Cortex of kidney (tissue), 1 donor: ENCODE measurements at places on chromosomes 5 and 9.

DNA sequence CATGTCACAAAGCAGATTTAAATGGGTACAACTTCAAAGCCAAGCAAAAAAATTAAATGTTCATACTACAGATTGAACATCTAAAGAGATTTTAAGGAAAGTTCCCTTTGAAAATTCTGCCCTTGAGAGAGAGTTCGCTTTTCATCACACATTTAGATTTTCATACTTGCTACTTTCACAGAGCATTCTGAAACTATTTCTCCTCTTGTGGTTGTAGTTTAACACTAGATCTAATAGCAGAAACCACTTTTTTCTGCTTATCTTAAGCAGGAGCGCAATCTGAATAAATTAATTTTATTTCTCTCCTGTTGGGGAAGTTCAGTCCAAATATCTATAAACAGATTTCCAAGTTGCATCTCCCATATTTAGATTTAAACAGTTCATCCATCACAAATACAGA is 173.3 kb upstream of the RASA1 start:
- no peak for DNase-seq

- no peak for DNase-seq
These were observed 132.5 kb upstream of the FER start for GRCh38 chr5:108615216-108615615.

DNA sequence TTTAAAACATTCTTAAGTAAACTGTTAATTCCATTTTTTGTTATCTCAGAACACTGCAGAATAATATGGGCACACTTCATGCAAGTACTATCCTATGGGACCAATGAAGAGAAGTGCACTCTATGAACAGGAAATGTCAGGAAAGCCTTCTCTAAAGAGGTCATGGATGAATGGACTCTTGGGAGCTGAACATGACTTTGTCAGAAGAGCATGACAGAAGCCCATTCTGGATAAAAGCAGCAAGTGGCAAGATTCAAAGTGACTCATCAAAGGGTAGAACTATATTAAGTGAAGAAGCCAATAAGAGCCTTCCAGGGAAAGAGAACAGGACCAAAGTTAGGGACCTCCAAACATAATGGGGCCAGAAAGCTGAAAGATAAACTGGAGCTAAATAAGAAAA is 94.0 kb downstream of the RAPGEF6 start:
- no peak for DNase-seq

- no peak for DNase-seq
These were observed 216.8 kb upstream of the TBC1D2 start for GRCh38 chr9:98472216-98472615.

DNA sequence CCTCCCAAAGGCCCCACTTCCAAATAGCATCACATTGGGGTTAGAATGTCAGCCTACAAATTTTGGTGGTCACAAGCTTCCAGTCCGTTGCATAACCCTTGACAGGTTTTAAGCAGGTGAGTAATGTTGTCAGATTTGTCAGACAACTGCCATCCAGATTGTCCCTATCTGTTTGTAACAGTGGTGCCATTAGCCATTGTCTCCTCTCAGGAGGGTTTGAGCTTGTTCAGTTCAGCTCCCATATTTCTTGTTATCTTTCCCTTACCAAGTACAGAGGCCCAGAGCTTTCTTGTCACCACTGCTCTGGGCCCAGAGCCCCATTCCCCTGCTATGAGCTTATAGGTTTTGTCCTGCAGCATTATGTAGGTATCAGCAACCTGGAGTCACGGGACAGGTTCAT is 14.8 kb upstream of the GSN start:
- no peak for DNase-seq

DNA sequence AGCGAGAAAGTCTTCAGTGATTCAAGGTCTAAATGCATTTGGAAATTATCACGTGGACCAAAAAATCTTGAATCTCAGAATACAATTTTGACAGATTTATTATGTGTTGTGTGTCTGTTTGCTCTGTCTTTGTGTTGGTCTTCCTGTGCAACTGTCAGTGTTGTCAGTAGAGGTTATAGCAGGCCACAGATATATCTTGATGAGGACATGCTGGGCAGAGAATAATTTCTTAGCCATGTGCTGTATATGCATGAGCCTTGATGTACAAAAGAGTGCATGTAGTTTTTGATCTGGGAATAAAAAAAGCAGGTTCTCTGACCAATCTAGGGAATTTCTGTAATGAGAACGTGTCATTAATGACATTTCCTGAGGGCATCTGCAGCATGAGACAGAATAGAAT is 57.6 kb downstream of the ZSWIM6 start:
- DNase-seq: no peak

DNA sequence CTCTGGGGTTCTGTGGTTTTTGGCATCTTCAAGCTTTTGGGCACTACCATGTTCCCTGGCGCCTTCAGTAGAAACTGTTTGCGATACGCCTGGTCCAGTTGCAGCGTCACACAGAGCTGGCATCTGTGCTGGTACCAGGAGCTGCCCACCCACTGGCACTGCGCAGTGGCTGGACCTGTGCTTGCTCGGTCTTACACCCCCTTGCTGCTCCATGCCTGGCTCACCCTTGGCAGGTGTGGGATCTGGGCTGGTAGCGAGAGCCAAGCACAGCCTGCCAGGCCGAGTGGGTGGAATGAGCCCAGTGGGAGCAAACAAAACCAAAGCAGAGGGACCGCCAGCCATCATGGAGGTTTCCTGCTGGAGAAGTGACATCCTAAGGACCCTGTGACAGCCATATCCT is 170.2 kb upstream of the IRX2 start:
- DNase-seq: no peak

DNA sequence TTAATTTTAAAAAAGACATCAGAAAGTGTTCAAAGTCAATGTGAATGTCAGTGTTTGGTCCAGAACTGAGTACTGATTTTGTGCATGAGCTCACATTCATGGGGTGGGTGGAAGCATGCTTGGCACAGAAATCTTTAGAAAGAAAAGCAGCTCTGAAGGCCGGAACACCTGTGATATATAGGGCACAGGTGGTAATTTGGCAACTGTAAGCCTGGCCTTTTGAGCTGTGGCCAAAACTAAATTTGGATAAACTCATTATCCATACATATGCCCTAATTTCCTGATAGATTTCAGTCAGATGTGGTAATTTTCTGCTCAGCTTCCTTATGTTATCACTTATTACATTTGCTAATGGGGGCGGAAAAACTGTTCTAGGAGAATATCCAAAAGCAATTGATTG is 211.4 kb downstream of the HCN1 start:
- DNase-seq: no peak

DNA sequence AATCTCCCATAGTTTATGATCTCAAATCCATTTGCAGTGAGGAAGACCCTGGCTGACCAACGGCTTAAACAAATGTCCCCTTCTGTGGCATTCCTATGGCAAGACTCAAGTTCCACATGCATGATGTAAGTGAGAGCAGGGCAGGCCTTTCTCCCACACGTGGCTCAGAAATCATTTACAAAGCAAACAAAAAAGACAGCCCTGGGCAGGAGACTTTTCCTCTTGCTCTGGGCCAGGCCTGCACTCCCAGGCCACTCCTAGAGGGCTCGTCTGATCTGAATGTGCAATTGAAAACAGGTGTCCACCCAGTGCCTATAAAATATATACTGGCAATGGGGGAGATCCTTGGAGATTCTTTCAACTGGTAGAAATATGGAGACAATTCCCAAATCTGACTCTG is 123.1 kb downstream of the DMRT2 start:
- DNase-seq: no peak

DNA sequence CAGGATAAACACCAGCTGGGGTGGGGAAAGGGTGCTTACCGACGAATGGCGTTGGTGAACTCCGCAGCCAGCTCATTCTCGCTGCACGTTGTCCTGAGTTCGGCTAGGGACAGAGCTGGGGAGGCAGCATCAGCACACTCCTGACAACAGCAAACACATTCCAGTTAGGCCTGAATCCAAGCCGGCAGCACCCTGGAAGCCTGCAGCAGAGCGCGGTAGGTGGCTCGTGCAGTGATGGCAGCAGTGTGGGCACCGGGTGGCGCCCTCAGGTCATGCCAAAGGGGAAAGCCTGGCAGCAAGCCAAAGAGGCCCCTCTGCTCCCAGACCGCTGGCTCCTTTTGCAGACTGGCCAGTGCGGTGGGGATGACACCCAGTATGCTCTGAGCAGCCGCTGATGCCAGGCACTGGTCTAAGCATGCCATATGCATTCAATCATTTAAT is 66.9 kb downstream of the DCP2 start:
- DNase-seq: no peak

DNA sequence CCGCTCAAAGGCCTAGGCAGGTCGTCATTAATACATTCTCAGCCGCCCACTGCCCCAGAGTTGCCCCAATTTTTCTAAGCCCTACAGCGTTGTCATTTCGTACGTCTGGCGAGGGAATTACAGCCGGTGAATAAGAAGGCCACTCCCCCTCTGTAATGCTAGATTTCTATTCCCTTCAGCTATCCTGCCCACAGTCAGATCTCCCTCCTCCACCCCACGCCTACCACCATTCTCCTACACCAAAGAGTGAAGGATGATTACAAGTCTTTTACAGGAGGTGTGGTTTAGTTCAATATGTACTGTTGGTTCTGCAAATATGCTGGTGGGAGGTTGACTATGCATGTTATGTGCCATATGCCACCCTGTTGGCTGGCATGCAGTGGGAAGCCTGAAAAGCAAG is 83.7 kb upstream of the SMIM15 start:
- DNase-seq: no peak

DNA sequence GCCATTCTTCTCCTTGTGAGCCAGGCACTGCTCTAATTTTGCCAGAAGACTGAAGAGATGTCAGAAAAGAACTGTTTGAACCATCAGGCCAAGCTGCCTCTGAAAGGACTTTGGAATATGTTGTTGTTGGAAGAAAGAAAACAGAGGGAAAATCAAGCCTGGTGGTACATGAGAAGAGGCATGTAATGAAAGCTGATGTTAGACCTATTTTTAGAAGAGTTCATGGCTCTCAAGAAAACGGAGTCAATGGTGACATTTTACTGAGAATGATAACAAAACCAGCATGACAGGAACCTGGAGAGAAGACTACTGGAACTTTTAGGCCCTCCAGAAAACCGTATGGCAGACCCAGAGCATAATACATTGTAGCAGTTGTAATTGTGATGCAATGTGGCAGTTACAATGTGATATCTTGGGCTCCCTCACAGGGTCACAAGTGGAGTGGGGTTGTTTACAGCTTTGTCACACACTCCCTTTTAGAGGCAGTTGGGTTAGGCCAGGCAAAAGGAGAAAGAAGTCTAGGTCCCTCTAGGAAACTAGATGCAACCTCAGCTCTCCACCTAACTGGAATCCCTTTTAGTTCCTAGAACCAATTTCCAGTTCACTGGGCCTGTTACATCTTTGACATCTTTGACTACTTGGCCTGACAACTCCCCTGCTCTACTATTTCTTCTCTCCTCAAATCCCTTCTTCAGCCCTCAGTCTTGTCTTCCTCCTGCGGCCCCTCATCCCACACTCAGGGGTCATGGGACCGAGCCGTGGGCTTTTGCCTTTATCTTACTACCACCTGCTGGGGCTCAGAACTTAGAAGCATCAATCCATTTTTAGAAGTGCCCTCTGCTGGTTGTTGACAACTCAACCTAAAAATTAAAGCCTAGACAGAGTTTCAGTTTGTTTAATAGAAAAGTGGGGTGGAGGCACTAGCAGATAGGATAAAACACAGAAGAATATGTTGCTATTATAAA is 61.2 kb upstream of the JAK2 start:
- no peak for DNase-seq

GRCh38 chr5:140106805-140107311 is 7.1 kb upstream of the PURA start:
- DNase-seq: no peak

GRCh38 chr5:172399826-172400225 is 54.5 kb downstream of the SH3PXD2B start:
- no peak for DNase-seq

GRCh38 chr5:54361691-54362411 is 51.5 kb upstream of the ARL15 start:
- no peak for DNase-seq

- DNase-seq: no peak
These were observed 22.5 kb upstream of the SUB1 start for GRCh38 chr5:32562843-32563242.

DNA sequence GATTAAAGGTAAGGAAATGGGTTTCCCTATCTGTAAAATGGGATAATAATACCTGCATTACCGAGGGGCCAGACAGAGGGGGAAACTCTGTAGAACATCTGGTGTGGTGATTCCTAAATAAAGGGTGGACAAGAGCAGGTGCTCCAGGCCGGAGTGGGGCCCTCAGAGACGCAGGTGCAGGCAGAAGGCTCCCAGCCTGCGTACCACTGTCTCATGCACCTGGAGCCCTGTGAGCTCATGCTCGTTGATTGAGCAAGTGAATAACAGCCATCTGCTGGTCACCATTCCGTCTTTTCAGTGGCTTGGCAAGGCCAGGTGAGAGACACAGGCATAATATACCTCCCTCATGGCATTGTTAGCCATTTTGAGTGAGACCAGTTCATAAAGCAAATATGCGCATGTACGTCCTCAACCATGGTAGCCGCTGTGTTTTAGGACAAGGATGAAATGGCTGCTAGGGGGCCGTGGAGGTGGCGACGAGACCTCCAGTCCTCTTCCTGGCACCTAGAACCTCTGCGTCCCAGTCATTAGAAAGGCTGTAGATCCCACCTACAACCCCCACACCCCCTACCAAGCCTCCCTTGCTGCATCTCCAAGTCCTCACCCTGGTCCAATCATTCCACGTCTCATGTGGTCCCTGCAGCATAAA is 198.0 kb upstream of the MVB12B start:
- DNase-seq: no peak

DNA sequence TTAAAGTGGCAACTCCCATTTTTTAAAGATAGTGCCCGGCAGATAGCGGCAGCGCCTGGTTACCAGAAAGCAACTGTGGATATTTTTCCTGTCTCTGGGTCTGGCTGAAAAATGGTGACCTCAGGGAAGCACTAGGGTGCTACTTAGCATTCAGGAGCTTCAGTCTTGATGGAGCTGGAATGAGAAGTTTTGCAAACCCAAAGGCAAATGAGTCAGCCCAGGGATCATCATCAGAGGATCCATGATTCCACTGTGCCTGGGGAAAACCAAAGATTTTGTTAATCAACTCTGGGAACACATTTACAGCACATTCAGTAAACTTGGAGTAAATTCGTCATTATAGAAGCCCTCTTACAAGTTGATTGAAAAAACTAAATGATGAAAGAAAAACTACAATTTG is 26.7 kb downstream of the F2R start:
- DNase-seq: no peak

DNA sequence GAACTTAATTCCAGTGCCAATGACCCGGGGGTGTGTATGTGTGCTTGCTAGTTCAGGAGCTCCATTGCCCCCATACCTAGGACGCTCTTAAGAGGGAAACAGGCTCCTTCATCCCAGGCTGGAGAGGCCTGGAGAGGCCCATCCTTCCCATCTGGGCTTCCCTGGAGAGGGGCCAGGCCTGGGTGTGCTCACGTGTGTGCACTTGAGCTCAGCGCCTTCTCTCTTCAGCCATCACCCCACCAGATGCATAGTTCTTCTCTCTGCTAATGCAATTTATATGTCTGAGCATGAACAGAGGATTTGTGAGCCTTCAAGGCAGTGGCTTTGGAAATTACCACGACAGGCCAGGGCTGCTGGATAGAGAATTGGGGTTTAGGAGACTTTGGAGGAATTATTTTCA is 48.6 kb upstream of the SHB start:
- no peak for DNase-seq

- no peak for DNase-seq
These were observed 67.1 kb upstream of the UNC5A start for GRCh38 chr5:176743136-176743861.
